Uterus (tissue), 4 donors: ENCODE measurements at places on chromosomes 12 and 14. TPM values are rescaled to one million over a fixed set of nuclear protein-coding genes. Genes with fewer than 3 reads are reported as not detected.

- no peak for DNase-seq
Measured at GRCh38 chr12:2719392-2719791, 75.4 kb upstream of the FKBP4 start.

GRCh38 chr12:3042394-3042793 is 34.8 kb upstream of the TSPAN9 start:
- no peak for DNase-seq

GRCh38 chr12:110785240-110785639 is 42.5 kb upstream of the PPP1CC start:
- no peak for DNase-seq

- no peak for DNase-seq
Measured at GRCh38 chr14:105938055-105938863, 411.9 kb downstream of the TMEM121 start.

GRCh38 chr12:94272280-94272679 is 123.9 kb downstream of the PLXNC1 start:
- DNase-seq = no peak

GRCh38 chr14:40004871-40005500 is 572.8 kb upstream of the FBXO33 start:
- DNase-seq = no peak

DNA sequence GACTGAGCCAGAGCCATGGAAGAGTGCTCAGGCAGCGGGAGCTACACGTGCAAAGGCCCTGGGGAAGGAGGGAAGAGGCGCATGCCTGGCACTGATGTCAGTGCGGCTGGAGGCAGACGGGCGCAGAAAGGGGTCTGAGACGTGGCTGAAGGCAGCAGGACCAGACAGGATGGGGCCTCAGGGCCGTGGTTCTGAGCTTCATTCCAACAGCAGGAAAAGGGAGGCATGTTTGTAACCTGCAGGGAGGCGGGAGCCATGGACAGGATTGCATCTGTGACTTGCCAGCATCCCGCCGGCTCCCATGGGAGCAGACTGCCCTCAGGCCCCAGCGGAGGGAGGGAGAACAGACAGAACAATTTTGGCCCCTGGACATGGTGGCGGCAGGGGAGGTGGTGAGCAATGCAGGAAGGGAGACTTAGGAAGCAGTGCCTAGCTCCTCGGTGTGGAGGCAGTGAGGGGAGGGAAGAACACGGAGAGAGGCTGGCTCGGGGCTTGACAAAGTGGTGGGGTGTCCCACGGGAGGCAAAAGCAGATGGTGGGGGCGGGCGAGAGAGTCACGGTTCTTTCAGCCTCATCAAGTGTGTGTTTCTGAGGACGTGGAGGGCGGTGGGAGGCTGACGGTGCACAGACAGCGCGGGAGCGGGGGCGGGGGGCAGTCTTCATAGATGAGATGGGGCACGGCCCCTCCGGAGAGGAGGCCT is 33.3 kb upstream of the INF2 start:
- no peak for DNase-seq

GSC gene
- total RNA-seq = not detected

STAB2 gene
- total RNA-seq = 2.6 TPM

SMCO2 gene
- total RNA-seq = not detected

BBOF1 gene
- total RNA-seq = 14.0 TPM
